Chondrocyte (in vitro differentiated cells): ENCODE measurements at places on chromosomes 1 and 21. TPM values are rescaled to one million over a fixed set of nuclear protein-coding genes. Genes with fewer than 3 reads are reported as not detected.

- H3K27me3 ChIP-seq = peaks cover 7% of the 10 kb centered on the region
- no peak overlapping the region for H3K27ac ChIP-seq
- H3K4me1 ChIP-seq = peaks cover 14% of the 10 kb centered on the region
These were observed 1.0 kb upstream of the OR10J4 start for GRCh38 chr1:159430985-159431384.

DNA sequence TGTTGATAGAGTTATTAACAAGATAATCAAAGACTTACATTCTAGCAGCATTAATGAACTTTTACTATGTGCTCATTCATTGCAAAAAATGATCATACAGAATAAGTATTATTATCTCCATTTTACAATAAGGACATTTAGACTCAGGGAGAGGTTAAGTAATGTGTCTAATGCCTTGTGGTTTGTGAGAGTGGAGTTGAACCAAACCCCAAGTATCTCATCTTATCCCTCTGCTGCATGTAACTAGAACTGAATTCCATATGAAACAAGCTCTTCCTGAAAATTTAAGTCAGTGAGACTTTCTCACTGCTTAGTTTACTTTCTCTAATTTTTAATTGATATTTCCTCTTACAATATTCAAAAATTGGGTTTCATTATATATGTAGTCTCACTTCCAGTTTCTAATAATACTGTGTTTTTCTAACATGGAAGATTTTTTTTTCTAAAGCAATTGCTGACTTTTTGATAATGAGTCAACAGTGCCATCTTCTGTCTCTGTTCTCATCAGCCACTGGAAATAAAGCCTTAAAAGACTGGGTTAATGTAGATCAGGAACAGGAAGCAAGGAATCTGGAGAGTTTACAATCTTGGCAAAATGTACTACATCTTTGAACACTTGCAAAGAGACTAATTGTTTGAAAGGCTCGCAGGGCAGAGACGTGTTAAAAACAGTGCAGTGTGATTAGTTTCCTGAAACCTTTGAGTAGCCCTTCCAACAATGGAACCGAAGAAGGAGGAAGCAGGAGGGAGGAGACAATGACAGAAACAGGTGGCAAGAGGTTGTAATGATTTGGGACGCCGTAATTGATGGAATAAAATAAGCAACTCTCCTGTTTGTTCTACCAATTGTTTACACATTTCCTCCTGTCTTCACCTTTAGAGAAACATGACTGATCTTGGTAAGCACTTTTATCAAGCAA, 567.6 kb downstream of the MRPL39 start:
- no peak overlapping the region for H3K27ac ChIP-seq
- H3K4me1 ChIP-seq = no peaks in the 10 kb centered on the region
- no peak for DNase-seq
- H3K27me3 ChIP-seq = no peaks in the 10 kb centered on the region
- no peak overlapping the region for H3K4me3 ChIP-seq

DNA sequence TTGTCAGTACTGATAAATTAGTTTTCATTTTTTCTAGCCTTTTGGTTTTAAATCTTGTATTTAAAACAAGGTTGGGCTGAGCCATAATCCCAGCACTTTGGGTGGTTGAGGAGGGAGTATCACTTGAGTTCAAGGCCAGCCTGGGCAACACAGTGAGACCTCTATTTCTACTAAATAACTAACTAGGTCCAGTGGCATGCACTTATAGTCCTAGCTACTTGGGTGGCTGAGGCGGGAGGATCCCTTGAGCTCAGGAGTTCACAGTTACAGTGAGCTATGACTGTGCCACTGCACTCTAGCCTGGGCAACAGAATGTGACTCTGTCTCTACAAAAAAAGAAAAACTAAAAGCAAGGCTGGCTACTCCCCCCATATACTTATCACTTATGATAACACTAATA, 21.5 kb upstream of the TTC39A start:
- peaks cover 9% of the 10 kb centered on the region for H3K36me3 ChIP-seq
- H3K27me3 ChIP-seq = no peaks in the 10 kb centered on the region
- H3K27ac ChIP-seq = no peak overlapping the region
- no peak for DNase-seq
- H3K4me1 ChIP-seq = no peaks in the 10 kb centered on the region

GRCh38 chr1:6027591-6027990, 18.1 kb upstream of the KCNAB2 start:
- no peaks in the 10 kb centered on the region for H3K4me1 ChIP-seq
- no peak for DNase-seq
- no peak overlapping the region for H3K27ac ChIP-seq
- H3K27me3 ChIP-seq = peaks cover 19% of the 10 kb centered on the region

DNA sequence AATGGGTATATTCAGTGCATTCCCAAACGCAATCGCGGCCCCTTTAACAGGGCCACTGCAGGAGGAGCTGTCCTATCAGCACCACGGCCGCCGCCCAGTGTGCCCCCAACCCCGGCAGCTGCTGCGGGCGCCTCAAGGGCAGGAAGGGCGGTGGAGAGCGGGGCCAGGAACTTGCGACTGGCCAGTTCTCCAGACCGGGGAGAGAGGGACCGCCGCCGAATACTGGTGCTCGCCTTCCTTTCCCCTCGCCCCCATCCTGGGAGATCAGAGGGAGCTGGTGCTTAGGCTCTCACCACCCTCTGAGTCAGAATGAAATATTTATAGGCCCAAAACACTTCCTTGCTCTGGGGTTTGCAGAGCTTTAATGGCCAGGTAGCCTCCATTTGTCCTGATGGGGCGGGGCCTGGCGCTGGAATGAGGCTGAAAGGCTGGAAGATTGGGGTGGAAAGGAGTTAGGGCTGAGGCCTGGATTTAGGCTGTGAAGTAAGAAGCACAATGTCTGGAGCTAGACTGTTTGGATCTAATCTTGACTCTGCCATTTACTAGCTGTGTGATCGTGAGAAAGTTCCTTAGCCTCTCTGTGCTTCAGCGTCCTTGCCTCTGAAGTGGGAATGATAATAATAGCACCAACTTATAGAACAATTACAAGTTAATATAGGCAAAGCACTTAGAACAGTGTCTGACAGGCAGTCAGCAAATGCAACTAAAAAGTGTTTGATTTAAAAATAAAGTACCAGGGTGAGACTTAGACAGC, 75.5 kb downstream of the NAV1 start:
- H3K27me3 ChIP-seq = no peaks in the 10 kb centered on the region
- H3K4me1 ChIP-seq = peaks cover 19% of the 10 kb centered on the region
- H3K36me3 ChIP-seq = peaks cover 4% of the 10 kb centered on the region
- no peak for DNase-seq
- H3K27ac ChIP-seq = no peak overlapping the region
- H3K4me3 ChIP-seq = no peak overlapping the region

SMIM11 gene
- total RNA-seq = 5.5 to 20.8 TPM (median 8.0 TPM) in 3 replicates

C1orf105 gene
- total RNA-seq = not detected in 3 replicates

REN gene
- total RNA-seq = not detected in 3 replicates
